NCI-H2081 treated with DMSO at 0.1 percent for 48 hours (cell line): ENCODE measurements at places on chromosomes 3 and 15.

DNA sequence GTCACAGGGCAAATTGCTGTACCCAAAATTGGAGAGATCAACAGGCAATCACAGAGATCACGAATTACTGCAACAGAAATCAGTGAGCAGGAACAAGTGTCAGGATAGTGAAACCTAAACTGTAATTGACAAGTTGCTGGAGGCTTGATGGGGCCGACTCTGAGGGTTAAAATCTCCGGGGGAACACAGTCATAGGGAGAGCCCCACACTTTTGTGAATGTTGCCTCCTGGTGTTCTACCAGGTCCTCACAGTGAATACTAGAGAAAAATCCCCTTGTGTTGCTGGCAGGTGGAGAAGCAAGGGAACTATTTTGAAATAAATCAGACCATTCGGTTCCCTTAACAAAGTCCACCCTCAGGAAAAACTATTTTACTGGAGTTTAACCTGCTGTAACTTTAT, 697.5 kb upstream of the CBLB start:
- DNase-seq, result no peak

GRCh38 chr3:99644746-99645145, 6.4 kb downstream of the COL8A1 start:
- DNase-seq, result no peak

- no peak for DNase-seq
Observed at GRCh38 chr15:29849716-29850115, 27.4 kb upstream of the TJP1 start.

- DNase-seq, result no peak
Observed at GRCh38 chr3:190041333-190042041, 79.2 kb downstream of the P3H2 start.

- no peak for DNase-seq
Observed at GRCh38 chr15:52683580-52683979, 4.4 kb upstream of the ATOSA start.

DNA sequence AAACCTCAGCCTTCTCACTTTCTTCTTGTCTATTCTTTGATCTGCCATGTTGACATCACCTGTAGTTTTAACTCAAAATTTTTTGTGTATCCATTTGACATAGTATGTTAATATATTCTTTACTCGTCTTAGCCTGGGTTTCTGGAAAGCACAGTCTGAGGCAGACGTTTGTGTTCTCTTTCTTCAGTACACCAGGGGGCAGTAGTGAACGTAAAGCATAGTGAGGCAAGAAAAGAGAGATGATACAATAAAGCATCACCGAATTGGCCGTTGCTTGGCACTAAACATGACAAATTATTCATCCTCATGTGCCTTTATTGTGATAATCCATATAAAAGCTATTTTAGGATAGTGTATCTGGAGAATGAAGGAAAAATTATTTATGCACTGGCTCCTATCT, 141.0 kb upstream of the MYRIP start:
- DNase-seq, result peak; percentile 4

DNA sequence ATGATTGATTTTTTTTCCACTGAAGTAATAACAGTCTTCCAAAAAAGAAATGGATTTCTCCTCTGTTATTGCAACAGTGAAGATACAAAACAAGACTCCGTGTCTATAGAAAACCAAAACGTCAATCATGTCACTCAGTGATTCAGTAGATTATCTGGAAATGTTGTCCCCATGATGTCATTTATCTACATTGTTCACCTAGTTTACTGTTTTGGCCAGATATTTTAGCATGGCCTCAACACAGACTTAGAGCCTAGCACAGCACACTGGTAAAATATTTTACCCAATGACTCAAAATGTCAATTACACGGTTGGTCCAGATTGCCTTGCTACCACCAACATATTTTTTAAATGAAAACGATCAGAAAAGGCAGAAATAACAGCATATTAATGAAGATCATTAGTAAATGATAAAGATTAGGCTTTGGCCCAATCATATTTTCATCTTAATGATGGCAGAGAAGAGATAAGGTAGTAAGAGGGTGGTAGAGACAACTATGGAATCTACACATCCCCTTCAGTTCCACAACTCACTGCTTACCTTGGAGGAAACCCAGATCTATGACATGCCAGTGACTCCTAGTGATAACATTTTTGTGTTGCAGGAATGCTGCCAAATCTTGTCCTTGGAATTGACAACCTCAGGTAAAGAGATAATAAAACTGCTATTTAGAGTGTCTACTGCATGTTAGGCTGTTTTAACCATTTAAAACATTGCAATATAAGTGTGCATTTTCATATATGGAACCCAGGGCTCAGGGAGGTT, 347.7 kb upstream of the ARPP21 start:
- no peak for DNase-seq

DNA sequence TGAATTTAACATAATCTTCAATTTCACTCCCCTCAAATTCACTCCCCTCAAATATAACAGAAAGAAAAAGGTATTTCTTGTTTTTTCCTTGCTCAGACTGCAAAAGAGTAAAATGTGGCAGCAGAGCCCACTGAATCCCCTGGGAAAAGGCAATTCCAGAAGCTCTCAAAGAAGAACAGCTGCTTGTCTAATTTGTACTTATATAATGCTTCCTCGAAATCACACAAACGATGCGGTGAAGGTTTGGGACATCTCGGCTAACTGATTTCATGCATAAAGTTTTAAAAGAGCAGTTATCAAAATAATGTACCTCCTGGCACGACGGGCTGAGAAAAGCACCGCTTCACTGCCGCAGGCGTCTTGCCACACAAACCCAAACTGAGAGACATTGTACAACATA, 10.7 kb downstream of the BDH1 start:
- DNase-seq, result no peak
